ENCODE measurements at places on chromosomes 3 and 15. TPM values are rescaled to one million over a fixed set of nuclear protein-coding genes. Genes with fewer than 3 reads are reported as not detected.

GRCh38 chr3:128197855-128198254 is 44.6 kb downstream of the EEFSEC start:
- DNase-seq: no peak

The STRIT1 gene
- total RNA-seq: not detected

GRCh38 chr15:83854950-83855707 is 201.2 kb downstream of the ADAMTSL3 start:
- no peak for DNase-seq

DNA sequence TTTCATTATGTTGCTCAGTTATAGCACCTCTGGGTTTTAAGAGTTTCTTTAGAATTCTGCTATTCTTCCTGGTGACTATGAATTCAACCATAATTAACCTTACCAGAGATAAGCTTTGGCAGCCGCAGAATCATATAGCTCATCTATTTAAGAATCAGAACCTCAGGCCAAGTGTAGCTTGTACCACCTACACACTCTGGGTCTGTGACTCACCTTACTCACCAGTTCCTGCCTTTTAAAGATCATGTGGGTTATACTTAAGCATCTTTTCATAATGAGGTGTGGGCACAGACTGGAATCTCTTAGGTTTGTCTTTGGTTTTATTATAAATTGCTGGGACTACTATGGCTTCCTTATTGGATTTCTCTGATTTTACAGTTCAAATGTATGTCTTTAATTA is 21.9 kb downstream of the CDV3 start:
- peak; percentile 92 for DNase-seq

- DNase-seq: peak; percentile 57
Observed at GRCh38 chr15:47517737-47518136, 199.6 kb upstream of the SEMA6D start.

GRCh38 chr3:62529230-62529629 is 155.9 kb upstream of the FEZF2 start:
- peak; percentile 19 for DNase-seq

GRCh38 chr3:50241163-50241562 is 5.2 kb downstream of the GNAI2 start:
- DNase-seq: no peak

DNA sequence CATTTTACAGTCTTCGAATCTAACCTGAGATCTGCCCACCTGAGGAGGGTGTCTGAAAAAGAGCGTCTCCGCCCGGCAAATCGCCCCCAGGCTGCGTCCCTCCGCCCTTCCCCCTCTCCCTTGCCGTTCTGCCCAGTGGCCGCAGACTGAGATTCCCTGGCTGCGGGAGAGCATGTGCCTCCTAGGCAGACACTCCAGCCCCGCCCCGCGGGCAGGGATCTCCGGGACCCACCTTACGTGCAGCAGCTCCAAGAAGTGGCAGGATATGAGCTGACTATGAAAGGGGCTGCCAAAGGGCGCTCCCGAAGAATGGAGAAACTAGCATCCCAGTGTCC is 2.7 kb upstream of the WNT5A start:
- DNase-seq: peak; percentile 49

DNA sequence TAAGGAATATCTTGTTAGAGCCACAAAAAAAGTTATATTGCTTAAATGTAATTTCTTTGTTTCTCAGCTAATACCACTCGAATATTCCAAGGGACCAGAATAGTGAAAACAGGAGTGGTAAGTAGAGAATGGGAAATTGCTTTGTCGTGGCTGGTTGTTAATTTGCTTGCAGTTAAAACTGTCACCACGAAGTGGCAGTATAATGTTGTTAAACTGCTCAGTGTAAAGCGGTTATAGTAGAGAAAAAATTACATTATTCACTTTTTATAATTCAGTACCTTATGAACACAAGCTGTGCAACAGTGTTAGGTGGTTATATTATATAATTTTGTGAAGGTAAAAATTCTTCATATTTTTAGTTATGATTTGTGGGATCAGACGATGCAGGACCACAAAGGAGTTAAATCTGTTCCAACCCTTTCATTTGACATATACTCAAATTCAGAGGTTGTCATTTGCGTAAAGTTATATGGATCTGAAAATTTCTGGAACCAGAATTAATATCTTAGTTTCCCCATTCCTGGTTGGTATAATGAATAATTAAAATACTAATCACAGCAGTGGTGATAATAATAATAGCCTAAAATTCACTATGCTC is 171.8 kb downstream of the FEZF2 start:
- DNase-seq: peak; percentile 15

DNA sequence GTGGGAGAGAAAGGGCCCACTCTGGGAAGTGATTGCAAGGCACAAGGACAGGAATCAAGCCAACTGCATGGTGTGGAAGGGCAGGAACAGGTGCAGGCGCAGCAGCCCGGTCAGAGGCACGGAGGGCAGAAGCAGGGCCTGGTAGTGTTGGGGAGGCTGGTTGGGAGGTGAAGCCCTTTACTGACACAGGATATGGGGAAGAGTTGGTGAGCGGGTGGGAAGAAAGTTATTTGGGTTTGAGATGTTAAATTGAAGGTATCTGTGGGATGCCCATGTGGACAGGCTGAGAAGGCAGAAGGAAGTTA is 83.6 kb upstream of the ABHD2 start:
- DNase-seq: no peak

The LRRIQ4 gene
- under 0.01 TPM for total RNA-seq
